ENCODE measurements at places on chromosomes 7 and 10.

DNA sequence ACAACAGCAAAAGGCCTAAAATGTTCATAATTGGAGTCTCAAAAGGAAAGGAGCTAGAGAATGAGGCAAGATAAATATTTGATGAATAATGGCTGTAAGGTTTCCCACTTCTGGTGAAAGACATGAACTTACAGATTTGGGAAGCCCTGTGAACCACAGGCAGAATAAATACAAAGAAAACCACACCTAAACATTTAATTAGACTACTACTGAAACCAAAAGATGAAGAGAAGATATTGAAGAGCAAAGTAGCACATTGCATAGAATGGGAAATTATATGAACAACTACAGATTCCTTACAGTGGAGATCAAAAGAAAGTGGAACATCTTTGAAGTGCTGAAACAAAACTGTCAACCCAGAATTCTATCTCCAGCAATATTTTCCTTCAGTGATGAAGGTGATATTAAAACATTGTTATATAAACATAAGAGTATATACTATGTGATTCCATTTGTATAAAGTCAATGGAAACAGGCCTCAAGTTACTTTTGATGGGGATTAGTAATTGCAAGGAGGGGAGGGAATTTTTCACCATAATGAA is 191.3 kb upstream of the KAT6B start:
- DNase-seq = no peak

GRCh38 chr7:100582041-100582579 is 3.8 kb downstream of the LRCH4 start:
- DNase-seq = no peak

DNA sequence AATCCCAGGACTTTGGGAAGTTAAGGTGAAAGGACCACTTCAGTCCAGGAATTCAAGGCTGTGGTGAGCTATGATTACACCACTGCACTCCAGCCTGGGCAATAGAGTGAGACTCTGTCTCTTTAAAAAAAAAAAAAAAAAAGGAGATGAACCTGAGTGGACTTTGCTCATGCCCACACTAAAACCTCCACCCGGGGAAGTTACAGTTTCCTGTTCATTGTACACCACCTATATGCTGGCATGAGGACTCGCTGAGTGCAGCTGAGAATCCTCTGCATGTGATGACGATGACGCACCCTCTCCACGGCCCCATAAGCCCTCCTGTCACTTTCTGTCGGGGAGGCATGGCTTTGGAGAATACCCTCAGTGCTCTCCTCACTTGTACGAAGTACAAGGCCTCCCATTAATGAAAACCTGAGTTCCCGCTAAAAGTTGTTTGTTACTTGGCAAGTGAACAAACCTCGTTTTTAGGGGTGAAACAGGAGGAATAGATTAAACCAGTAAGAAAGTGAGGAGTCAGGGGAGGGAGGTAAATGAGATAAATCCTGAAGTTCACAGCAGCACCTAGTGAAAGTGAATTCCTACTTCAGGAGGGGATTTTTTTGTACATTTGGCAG is 15.9 kb downstream of the TMEM176B start:
- DNase-seq = no peak

- no peak for DNase-seq
These were observed 98.5 kb downstream of the POLR1F start for GRCh38 chr7:19610194-19610943.

GRCh38 chr7:128795129-128795528 is 3.4 kb downstream of the CCDC136 start:
- no peak for DNase-seq

GRCh38 chr10:132163278-132163765 is 23.4 kb upstream of the DPYSL4 start:
- peak; percentile 79 for DNase-seq

DNA sequence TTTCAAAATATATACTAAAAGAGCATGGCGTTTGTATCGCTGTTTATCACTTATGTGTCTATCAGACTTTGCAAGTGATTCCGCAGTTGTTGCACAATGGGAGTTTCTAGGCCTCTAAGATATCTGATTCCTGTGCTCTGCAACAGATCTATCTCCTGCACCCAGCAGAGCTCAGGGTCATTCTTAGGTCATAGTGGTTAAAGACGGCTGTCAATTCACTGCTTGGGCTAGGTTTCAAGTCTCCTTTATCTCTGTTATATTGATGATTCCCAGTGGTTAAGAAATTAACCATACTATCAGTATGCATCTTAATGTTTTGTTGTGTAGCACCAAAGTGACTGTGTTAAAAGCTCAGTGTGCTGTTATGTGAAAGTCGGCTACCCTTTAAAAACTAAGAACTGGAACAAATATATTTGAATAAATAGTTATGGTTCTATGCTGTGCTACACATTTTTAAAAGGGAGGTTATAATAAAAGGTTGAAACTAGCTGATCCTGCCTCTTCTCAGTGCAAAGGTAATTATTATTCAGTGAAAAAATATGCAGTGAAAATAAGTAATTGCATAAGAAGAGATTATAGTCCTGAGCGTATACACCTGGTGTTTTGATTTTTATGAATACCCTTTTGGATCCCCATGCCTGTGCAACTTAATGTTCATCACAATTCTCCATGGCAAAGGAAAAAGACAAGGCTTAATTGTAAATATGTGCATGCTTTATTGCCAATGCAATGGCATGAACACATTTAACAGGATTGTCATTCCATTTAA is 24.0 kb downstream of the HOXA1 start:
- no peak for DNase-seq

- no peak for DNase-seq
These were observed 27.1 kb downstream of the ABCB4 start for GRCh38 chr7:87448388-87448787.

DNA sequence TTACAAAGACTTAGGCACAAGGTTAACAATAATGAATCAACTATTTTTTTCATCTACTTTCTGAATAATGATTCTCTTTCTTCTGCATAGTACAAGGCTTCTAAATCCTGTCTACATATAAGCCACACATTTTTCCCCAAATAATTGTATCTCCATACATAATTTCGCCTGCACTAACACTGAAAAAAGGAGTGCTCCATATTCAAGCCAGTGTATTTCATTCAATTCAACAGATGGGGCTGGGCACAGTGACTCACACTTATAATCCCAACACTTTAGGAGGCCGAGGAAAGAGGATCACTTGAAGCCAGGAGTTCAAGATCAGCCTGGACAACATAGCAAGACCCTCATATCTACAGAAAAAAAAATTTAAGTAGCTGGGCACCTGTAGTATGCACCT is 86.0 kb upstream of the ZNF800 start:
- DNase-seq = no peak

DNA sequence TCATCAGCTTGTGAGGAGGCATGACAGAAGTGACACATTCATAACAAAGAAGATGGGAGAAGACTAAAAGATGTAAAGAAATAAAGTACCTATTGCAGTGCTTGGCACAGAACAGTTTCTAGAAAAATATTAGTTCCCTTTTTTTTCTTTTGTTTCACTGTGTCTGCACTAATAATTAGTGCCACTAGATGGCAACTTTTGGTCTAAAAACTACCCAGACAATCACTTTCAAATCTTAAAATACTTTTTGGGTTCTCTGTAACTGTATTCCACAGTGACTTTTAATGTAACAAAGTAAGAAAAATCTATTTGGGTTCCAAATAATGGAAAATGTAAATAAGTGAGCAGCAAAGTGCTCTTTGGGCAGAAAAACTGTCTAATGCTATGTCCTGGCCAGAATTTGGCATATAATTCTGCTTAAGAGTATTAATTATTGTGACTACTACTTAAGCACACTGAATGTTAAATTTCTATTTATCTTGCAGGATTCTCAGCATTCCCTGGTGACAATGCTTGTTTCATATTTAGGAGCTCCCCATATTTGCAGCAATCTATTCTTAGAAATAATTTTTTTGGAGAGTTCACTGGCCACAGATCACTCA is 134.8 kb upstream of the KIF5B start:
- peak; percentile 19 for DNase-seq

GRCh38 chr10:119237722-119238436 is 30.5 kb downstream of the GRK5 start:
- DNase-seq = no peak

- no peak for DNase-seq
These were observed 43.9 kb upstream of the KCND2 start for GRCh38 chr7:120229084-120229483.

DNA sequence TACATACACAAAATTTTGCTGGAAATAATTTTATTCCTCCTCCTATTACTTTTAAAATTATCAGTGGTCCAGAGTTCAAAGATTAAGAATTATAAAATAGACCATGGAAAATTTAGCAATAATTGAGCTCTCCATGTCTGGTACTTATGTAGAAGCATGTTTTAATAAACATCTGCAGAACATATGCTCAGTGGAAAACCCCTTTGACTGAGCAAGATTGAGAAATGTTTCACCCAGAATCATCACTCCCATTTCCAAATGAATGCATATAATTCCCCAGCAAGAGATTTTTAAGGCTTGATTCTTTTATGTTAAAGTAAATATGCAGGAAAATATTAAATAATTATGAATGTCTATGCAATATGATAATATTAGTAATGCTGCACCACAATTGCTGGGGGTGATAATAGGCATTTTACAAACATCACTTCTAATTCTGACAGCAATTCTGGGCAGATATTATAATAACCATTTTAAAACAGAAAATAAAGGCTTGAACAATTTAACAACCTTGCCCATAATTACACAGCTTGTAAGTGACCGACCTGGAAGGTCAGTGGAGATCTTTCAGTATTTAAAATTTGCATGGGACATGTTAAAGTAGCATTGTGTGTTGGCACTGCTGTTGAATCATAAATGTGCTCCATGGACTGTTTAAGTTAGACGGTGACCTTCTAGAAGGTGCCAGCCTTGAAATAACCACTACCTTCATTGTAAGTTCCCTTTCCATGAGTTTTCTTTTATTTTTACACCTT is 45.6 kb upstream of the TES start:
- DNase-seq = no peak

DNA sequence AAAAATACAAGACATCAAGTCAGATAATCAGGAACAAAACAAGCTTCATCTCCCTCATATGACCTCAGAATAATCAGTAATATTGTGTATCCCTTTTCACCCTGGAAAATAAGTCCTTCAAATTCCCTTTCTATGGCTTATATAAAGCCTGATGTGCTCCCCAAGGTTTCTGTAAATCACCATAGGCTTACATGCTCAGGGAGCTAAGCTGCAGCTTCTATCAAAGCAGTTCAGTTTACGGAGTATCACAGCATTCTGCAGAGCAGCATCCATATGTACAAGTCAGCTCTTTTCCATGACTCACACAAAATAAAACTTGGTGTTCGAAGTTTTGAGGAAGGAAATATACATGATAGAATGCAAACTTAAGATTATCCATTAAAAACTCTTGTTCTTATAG is 225.6 kb downstream of the LRRTM3 start:
- DNase-seq = no peak

GRCh38 chr10:44862924-44863323 is 48.2 kb upstream of the TMEM72 start:
- DNase-seq = no peak

- DNase-seq = no peak
These were observed 108.4 kb upstream of the LYZL2 start for GRCh38 chr10:30737931-30738391.

DNA sequence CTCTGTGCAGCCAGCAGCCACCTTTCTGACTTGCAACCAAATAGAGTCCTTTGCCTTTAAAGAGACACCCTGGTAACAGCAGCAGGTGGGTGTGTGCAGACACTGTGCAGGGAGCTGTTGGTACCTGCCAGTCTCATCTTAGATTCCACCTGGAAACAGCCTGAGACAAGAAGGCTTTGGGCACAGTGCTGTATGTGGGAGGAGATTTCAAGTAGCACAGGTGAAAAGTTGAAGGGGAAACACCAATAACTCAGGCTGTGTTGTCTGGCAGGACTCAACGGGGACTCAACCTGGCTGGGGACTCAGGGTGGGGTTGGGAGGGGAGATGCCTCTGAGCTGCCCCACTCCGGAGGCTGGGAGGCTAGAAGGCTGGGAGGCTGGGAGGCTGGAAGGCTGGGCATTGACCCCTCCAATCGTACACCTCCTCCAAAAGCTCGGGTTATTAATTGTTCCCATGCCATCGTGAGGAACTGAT is 6.7 kb downstream of the CPXM2 start:
- DNase-seq = no peak

- DNase-seq = no peak
These were observed 36.9 kb downstream of the TMEM168 start for GRCh38 chr7:112753298-112753697.

GRCh38 chr7:44638611-44639557 is 32.5 kb downstream of the OGDH start:
- peak; percentile 74 for DNase-seq

DNA sequence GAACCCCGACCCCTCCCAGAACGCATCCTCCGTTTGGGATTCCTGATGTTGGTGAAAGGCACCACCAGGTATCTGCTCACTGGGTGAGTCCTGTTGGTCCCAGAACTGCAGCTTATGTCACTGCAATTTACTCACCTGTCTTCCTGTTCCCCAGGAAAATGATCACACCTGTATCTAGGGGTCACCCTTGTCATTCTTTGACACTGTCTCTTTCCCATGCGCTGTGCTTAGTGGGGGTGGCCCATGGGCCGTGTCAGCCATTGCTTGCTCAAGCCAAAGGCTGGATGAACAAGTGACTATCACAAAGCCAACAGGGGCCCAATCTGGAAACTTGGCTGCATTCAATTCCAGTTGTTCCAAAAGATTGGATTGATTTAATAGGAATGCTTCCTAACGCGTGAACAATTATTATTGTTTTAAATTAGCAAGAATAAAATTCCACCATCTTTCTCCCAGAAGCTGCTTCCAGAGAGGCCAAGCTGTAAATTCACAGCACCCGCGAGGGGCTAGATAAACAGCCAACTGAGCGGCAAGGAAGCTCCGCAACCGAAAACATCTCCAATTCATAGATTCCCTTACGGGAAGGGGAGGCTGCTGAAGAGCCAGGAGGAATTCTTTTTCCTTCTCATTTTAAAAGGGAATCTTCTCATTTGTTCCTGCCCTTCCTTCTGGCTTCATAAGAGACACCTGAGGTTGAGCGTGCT is 134.8 kb upstream of the ZMIZ1 start:
- no peak for DNase-seq

GRCh38 chr7:37973915-37974314 is 53.5 kb downstream of the EPDR1 start:
- no peak for DNase-seq

- no peak for DNase-seq
These were observed 405.7 kb downstream of the GFRA1 start for GRCh38 chr10:115867305-115867704.

GRCh38 chr10:87066178-87066577 is 28.5 kb downstream of the GLUD1 start:
- DNase-seq = no peak

DNA sequence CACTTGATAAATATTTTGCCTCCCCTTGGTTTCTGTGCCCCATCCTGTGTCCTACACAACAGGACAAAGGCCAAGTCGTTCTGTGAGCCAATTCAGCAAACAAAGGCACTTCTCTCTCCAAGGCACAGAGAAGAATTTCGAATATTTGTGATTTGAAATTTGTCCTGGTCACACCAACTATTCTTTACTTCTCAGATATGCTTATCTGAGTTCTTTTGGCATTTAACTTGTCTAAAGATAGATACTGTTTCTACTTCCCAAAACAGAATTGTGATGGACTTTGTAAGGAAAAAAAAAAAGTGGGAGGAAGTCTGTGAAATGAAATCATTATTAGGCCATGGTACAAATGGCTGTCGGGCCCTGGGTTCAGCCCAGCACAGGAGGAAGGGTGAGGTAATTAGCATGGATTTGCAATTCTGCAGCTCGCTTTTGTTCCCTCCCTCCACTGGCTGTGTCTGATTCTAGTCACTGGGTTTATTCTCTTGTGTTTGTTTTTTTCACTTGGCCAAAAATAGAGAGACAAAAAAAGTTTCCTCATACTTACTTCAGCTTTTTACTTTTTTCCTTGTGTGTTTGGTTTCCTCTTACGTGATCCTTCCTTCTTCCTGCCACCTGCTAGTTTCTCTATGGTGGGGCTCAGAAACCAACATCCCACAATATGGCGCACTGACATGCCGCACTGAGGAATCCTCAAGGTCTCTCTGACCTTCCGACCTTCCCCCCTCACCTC is 108.2 kb upstream of the MKLN1 start:
- no peak for DNase-seq

Measured in HCT116 (cell line).